A172 (cell line): ENCODE measurements at places on chromosomes 4 and X. TPM values are rescaled to one million over a fixed set of nuclear protein-coding genes. Genes with fewer than 3 reads are reported as not detected.

The P2RY4 gene
- not detected in 2 replicates for total RNA-seq

The BEND2 gene
- 1.4 and 2.6 TPM in 2 replicates for total RNA-seq

The MAGEA8 gene
- not detected in 2 replicates for total RNA-seq

The COL4A6 gene
- 0.03 and 0.24 TPM in 2 replicates for total RNA-seq

The GPRASP2 gene
- total RNA-seq = 10.2 and 12.2 TPM in 2 replicates

The DYNLT3 gene
- total RNA-seq = 71.1 and 84.9 TPM in 2 replicates

The DCK gene
- total RNA-seq = 40.7 and 40.8 TPM in 2 replicates

The BTK gene
- not detected in 2 replicates for total RNA-seq

The KDR gene
- total RNA-seq = 0.05 and 0.22 TPM in 2 replicates

The BLTP1 gene
- total RNA-seq = 21.4 and 22.0 TPM in 2 replicates

- DNase-seq = no peak
Observed at GRCh38 chr4:101252721-101253120, 94.6 kb downstream of the PPP3CA start.

GRCh38 chrX:45747905-45748304 lies 547.2 kb upstream of the DIPK2B start:
- no peak for DNase-seq

- DNase-seq = no peak
Observed at GRCh38 chrX:124502166-124502565, 155.8 kb downstream of the SH2D1A start.

GRCh38 chrX:134737061-134737460 lies 78.8 kb upstream of the PLAC1 start:
- peak; percentile 13 for DNase-seq

DNA sequence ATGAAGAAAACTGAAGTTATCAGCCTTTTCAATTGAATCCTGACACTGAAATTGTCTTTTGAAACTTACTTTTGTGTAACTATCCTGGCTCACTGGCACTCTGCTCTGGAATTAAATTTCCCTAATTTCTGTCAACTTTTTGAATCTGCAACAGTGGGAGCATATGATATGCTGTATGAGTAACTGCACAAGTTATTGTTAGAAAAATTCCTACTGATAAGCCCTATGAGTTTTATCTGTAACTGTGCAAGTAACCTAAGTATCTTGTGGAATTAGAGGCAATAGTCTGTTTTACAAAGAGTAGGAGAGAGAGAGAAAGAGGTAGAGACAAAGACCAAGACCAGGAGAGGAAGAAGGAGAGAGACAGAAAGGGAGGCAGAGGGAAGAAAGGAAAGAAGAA lies 9.2 kb upstream of the HPGD start:
- no peak for DNase-seq

GRCh38 chr4:90624781-90625180 lies 497.6 kb downstream of the CCSER1 start:
- no peak for DNase-seq

DNA sequence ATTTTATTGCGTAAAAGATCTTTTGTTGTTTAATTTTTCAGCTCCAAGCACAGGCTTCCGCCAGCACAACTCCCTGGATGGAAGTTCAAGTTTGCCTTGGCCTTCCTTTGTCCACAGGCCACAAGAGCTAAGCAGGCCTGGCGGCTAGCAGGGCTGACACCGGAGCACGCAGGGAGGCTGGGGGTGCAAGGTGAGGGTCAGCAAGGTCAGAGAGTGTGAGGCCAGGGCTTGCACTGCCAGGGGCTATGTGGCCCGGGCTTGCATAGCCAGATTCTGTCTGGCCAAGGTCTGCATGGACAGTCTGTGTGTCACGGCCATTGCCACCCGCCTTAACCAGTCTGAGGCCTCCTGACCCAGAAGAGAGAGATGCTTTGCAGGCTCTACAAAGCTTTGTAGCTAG lies 123.9 kb downstream of the BCOR start:
- DNase-seq = no peak

DNA sequence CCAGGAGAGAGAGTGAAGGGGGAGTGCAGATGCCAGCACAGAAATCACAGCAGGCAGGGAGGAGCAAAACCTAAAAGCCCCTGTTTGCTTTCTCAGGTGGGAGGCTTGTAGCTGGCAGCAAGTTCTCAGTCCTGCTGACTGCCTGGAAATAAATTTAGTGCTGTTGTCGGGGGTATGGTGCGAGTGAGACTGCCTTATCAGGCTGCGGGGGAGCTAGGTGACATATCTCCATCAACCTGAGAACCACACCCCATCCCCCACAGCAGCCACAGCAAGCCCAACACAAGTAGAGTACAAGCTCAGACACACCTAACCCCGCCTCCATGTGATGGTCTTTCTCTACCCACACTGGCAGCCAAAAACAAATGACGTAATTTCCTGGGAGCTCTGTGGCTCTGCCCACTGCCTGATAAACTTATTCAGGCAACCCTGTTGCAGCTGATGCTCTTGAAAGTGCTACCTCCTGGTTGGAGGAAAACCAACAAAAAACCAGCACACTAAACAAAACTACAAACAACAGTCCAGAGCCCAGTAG lies 953.4 kb upstream of the NDST4 start:
- peak; percentile 4 for DNase-seq

DNA sequence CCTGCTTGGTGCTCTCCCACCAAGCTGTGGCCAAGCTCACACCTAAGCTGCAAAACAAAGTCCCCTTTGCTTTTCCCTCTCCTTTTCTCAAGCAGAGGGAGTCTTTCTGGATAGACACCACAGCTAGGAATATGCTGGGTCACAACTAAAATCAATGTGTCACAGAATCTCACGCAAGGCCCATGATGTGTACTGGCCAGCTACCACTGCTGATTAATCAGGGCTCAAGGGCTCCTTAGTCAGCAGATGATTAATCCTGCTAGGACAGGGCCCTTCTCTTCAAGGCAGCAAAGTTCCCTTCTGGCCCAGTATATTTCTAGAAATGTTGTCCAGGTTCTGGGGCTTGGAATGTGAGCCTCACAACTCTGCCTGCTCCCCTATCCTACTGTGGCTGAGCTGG lies 32.0 kb upstream of the TENT5D start:
- no peak for DNase-seq

GRCh38 chrX:15451913-15452312 lies 41.2 kb downstream of the PIR start:
- no peak for DNase-seq

DNA sequence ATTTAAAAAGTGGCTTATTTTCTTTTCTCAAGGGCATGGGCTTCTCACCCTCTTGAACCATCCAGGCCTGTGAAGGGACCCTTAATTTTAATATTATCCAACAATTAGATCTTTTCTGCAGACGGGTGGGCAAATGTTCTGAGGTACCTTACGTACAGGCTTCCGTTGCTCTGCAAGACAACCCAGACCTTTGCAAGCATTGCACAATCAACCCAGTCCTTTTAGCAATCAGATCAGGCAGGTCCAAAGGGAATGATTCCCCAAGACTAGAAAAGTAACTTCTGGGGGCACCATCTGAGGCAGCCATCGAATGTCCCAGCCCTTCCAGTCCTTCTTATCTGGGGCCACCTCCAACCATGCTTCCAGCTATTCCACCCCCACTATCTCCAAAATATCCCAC lies 67.3 kb upstream of the TACR3 start:
- DNase-seq = no peak

- DNase-seq = no peak
Observed at GRCh38 chrX:16431266-16431665, 218.7 kb upstream of the S100G start.

- DNase-seq = no peak
Observed at GRCh38 chr4:26030260-26030667, 116.2 kb downstream of the SMIM20 start.

GRCh38 chr4:25427871-25428270 lies 50.8 kb downstream of the ANAPC4 start:
- DNase-seq = no peak

DNA sequence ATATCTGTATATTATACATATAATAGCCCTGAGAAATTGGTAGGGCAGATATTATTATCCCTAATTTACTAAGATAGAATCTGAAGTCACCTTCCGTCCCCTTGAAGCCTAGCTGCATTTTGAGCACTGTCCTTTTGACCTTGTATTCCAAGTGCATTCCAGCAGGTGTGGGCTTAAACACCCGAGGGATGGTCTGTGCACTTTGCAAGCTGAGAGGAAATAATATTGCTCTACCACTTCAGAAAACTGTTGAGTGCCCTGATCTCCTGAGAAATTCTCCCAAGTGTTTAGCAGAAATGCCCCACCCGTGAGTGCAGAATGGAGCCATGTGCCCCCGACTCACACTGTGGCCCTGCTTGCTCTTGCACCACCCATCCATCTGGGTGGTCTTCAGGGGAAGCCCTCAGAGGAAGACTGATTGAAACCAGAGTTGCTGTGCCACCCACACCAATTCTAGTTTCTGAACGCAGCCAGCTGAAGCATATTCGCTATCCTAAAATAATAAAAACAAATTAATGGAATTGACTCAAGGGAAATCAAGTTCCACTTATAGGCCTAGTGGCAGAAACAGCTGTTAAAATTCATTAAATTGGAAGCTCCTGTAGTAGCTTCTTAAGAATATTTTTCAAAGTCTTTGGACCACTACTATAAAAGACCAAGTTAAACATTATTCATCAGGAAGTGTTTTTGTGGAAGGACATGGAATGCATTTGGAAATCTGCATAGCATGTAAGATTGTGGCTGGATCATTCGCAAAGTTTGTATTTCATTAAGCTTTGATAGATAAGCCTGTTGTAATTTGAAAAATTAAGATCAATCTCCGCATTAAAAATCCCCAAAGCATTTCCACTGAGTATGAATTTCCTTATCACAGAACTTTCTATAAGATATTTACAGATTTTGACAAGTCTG lies 41.3 kb upstream of the PRKG2 start:
- DNase-seq = no peak

GRCh38 chr4:177118596-177118995 lies 191.1 kb upstream of the NEIL3 start:
- peak; percentile 17 for DNase-seq

- no peak for DNase-seq
Observed at GRCh38 chrX:45379236-45379635, 178.6 kb upstream of the DIPK2B start.

DNA sequence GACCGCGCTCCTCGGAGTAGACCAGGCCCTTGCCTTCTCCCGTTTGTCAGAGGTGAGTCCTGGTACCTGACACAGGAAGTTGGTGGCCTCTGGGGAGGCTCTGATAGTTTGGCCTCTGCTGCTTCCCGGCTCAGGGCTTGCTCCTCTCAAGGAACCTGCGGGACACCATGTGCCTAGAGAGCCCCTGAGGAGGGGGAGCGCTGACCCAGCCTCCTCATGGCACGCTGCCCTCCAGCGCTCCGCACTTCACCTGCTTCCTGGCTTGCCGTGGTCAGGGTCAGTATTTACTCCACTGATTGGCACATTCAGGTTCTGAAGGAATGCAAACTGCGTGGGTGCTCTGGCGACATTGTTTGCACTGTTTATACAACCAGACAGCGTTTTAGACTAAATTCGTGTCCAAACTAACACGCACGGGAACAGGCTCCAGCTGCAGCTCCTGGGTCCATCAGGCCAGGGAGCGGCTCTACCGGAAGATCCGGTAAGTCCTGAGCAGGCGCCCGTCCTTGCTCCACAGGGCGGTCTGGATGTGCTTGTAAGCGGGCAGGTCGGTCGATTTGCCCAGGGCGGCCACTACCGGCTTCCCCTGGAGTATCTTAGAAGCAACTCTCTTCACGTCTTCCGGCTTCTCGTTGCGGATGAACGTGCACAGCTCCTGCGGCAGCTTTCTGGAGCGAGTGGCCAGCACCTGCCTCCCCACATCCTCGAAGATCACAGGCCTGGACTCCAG lies 121.6 kb upstream of the GRID2 start:
- no peak for DNase-seq

DNA sequence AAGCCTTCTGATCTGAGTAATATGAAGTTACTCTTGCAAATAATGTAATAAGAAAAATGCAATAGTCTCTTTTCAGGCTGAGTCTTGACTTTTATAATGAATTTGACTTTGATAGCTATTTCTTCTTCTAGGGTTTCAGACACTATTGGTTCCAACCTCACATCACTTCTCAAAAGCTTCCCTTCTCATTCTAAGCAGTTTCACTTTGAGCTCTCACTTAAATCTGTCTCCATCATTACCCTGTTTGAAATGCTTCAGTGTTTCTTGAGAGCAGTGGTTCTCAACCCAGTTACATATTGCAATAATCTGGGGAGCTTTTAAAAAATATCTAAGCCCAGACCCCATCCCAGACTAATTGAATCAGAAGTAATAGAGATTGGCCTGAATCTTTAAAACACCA lies 40.5 kb upstream of the BMP2K start:
- DNase-seq = no peak

DNA sequence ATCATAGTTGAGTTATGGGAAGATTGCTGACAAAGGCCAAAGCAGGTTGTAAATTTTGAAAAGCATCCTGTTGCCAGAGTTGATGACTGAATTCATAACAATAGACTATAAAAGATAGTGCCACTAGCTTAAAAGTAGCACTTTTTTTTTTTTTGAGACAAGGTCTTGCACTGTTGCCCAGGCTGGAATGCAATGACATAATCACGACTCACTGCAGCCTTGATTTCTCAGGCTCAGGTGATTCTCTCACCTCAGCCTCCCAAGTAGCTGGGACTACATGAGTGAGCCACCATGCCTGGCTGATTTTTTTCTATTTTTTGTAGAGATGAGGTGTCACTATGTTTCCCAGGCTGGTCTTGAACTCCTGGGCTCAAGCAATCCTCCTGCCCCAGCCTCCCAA lies 122.7 kb downstream of the SPOCK3 start:
- DNase-seq = no peak

DNA sequence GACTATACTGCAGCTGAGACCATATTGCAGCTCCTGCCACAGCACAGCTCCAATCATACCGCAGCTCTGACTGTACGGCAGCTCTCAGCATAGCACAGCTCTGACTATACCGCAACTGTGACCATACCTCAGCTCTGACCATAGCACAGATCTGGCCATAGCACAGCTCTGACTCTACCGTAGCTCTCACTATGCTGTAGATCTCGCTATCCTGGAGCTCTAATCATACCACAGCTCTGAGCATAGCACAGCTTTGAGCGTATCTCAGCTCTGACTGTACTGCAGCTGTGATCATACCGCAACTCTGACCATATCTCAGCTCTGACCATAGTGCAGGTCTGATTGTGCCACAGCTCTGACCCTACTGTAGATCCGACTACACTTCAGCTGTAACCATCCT lies 139.2 kb downstream of the ASMT start:
- DNase-seq = peak; percentile 95

GRCh38 chrX:85065512-85066198 lies 62.0 kb downstream of the APOOL start:
- no peak for DNase-seq

GRCh38 chrX:74133156-74133796 lies 170.7 kb upstream of the ZCCHC13 start:
- DNase-seq = peak; percentile 35
